ENCODE measurements at places on chromosomes 2 and 18.

DNA sequence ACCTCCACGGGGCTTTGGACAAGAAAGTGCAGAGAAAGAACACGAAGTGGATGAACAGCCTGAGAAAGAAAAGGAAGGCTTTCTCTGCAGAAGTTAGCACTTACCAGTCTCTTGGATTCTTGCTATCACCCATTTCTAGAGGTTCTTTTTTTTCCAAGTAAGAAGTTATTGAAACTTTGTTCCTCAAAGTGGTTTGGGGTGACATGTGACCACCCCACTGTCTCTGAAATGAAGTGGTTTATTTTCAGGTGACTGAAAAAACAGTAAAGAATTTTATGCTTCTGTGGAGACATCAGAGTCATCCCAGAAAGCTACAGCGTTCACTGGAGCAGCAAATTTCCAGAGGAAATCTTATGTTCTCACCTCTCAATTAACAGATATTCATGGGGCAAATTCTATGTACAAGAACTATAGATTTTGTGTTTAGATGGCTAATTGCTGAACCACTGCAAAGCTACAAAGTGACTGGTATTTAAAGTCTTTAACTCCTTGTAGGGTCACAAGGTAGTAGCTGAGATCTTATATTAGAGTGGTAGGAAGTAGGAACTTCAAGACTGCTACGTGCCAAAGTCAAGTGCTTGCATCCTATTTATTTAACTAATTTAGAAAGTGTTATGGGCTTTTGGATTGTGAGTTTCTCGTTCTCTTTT is 267.5 kb downstream of the TGIF1 start:
- DNase-seq: no peak

GRCh38 chr2:47601568-47601967 is 181.4 kb upstream of the MSH6 start:
- DNase-seq: no peak

DNA sequence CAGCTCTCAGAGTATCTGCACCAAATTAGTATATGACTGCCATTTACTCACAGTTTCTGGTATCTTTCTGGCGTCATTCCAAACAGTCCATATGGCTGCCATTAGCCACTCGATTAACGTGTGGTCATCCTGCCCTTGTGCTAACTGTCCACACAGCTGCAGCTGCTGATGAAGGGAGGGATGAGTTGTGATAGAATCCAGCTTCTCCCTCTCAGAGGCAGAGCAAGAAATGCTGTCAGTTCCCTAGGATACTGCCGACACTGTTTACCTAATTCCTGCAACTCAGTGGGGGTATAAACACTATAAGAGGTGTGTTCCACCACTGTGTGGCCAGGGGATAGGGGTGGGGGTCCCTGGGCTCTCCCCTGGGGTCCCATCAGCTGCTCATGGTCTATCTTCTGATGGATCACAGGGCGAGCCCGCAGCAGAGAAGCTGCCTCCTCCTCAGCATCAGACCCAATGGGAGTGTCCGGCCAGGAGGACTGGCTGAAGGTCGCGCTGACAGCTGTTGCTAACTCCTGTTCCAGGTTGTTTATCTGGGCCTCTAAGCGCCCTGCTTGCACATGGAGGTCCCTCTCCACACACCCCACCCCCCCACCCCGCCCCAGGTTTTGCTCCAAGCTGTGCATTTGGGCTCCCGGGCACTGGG is 17.3 kb upstream of the KLHL23 start:
- DNase-seq: no peak

DNA sequence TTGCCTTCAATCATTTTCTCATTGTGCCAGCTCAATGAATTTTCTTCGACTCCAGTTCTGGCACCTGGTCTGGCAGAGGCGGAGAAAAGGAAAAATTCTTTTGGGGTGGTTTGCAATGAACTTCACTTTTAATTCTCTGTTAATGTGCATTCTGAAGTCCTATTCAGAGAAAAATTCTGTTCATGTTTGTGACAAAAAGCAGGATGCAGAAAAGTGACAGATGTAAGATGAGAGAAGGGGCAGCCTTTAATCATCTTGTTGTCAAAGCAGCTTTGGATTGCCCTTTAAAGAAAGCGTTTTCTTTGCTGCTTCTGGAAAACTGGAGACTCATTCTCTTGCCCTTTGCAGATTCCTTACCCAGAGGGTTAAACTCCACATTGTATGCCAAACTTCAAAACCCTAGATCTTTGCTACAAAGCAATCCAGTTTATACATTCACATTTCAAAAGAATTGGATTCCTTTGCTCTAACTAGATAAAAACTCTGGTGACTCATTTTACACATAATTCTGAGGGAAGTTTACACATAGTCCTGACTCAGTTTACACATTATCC is 94.6 kb upstream of the CAVIN2 start:
- DNase-seq: no peak

DNA sequence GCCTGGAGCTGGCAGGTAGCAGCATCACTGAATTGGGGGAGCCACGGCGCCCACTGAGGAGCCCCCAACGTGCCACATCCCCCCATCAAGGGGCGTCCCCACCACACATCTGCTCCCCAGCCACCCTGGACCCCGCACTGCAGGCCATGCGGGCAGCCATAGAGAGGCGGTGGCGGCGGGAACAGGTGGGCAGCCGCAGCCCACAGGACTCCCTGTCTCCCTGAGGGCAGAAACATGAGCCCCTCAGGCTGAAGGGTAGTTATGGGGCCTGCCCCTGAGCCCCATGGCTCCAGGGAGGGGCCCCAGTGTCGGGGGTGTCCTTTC is 26.6 kb downstream of the CROCC2 start:
- DNase-seq: no peak

DNA sequence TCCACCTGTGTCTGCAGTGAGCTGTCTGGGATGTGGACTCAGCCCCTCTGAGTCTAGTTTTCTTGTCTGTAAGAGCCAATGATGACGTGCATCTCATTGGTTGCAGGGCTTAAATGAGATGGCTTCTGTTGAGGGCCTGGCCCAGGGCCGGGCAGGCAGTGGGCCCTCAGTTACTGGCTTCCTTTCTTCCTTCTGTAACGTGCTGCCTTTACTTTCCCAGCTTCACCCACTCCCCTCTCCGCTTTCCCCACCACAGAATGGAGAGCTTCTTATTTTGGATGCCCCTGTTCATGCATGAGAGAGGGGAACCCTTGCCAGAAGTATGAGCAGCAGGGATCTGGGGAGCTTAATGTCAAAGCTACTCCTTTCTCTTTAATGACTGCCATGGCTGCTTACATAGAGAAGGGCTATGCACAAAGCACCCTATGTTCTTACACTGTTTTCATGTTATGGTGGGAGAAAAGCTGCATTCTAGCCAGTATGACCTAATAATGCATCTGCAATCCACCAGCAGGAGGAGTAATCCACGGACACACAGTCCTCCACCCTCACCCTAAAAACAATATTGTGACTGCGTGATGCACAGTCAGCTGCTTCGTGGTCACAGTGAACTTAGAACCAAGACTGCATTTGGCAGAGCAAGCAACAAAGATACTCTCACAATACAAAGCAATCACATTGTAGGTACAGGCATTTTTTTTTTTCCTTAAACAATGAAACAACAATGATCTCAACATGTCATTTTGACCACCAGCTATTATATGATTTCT is 37.2 kb downstream of the CREG2 start:
- peak; percentile 22 for DNase-seq

- DNase-seq: peak; percentile 47
These were observed 127.2 kb upstream of the EPAS1 start for GRCh38 chr2:46170026-46170425.

GRCh38 chr2:104384961-104385360 is 469.0 kb upstream of the POU3F3 start:
- no peak for DNase-seq

- DNase-seq: no peak
These were observed 302.1 kb downstream of the CYRIA start for GRCh38 chr2:16363581-16363980.

- DNase-seq: no peak
These were observed 65.3 kb upstream of the CCDC85A start for GRCh38 chr2:56118474-56118873.

DNA sequence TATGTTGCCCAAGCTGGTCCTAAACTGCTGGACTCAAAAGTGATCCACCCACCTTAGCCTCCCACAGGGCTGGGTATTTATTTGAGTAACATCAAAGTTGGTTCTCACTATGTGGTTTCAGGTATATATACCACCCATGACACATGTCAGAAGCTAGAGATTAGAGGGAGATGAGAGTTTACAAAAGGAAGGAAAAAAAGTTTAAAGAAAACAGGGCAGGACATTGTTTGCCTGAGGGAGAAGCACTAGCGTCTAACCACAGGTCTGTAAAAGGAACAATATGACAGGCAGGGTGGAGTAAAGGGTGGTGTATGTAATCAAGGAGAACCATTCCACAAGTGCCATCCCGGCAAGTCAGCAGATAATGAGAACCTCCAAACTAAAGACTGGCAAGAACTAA is 8.5 kb downstream of the CEP76 start:
- DNase-seq: peak; percentile 28

DNA sequence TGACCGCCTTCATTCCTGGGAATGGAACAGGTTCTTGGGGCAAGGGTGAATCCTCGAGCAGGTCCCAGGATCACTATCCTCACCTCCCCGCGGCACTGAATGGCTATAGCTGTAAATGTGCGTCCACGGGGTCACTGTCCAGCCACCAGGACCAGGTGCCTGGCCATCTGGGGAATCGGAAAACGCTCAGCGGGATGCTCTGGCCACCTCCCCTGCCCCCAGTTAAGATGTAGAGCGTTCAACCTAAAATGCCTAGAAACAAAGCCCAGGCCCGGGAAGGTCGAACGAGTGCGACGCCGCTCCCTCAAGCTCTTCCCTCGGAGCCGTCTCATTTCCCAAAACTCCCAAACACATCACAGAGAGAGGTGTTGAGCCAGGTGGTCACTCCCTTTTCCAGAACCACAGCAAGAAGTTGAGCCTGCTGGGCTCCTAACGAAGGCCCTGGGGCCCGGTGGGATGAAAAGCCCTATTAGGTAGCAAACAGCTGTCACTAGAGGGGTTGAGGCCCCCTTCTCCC is 795 bp upstream of the CAPN10 start:
- no peak for DNase-seq

GRCh38 chr2:231399853-231400680 is 4.6 kb downstream of the B3GNT7 start:
- DNase-seq: no peak

- no peak for DNase-seq
These were observed 6.0 kb downstream of the SOX11 start for GRCh38 chr2:5698134-5698533.

- DNase-seq: no peak
These were observed 255.0 kb downstream of the CLIP4 start for GRCh38 chr2:29370173-29370572.

DNA sequence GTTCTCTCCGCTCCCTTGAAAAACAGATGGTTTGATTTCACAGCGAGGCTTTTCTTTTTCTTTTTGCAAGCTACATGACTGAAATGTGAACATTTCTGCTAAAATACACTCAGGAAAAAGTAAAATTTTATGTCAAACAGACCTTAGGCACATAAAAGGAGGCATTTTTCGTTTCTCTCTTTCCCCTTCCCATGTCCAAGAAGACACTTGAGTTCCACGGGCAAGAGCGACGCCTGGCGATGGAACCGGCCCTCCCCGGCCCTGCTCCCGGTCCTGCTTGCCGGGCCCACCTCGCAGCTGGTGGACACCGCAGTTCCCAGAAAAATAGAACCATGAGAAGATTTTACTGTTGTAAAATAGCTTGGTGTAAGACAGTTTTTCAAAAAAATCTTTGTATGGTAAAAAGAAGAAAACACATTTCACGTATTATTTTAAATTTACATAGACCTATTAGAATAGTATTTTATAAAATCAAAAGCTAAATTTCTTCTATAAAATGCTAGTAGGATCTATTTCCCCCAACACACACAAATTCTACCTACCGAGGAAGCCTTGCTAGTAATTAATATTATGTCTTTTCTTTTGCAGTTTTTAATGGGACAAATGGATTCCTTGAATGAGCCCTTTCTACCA is 2.3 kb upstream of the ALKAL2 start:
- DNase-seq: peak; percentile 66

Data from trophoblast cell (in vitro differentiated cells and primary cell).